Endodermal cell (in vitro differentiated cells): ENCODE measurements at places on chromosomes 5 and 9.
A peak's percentile ranks its signal among the peaks of the same experiment; 100 is the strongest.

GRCh38 chr5:39502704-39503103, 77.9 kb upstream of the DAB2 start:
- no peak overlapping the region for H3K4me3 ChIP-seq
- H3K36me3 ChIP-seq, result no peaks in the 10 kb centered on the region
- no peaks in the 10 kb centered on the region for H3K27me3 ChIP-seq
- H3K27ac ChIP-seq, result no peak overlapping the region
- peaks cover 5% of the 10 kb centered on the region for H3K4me1 ChIP-seq
- no peak for DNase-seq

DNA sequence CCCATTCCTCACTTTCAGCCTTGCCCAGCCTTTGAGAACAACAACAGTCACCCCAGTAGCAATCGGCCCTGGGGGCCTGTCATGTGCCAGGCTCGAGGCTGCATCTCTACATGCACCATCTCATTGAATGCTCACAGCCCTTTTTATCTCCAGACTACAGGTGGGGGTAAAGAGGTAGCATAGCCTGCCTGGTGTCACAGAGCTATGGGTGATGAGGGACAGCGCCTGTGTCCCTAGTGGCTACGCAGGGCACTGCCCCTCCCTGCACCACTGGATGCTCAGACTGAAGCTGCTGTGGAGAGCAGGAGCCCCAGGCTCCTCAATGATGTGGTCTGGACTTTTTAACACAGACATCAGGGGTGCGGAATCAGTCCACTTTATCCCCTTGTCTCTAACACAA, 2.8 kb downstream of the CAMK2A start:
- H3K4me1 ChIP-seq, result no peaks in the 10 kb centered on the region
- DNase-seq, result peak; percentile 91
- no peak overlapping the region for H3K27ac ChIP-seq
- H3K4me3 ChIP-seq, result no peak overlapping the region

GRCh38 chr5:78612227-78613150, 36.1 kb downstream of the LHFPL2 start:
- peaks cover 73% of the 10 kb centered on the region for H3K36me3 ChIP-seq
- no peak for DNase-seq
- no peak overlapping the region for H3K4me3 ChIP-seq
- no peaks in the 10 kb centered on the region for H3K27me3 ChIP-seq

GRCh38 chr9:110030632-110031031, 177.3 kb downstream of the C9orf152 start:
- no peak for DNase-seq
- no peak overlapping the region for H3K27ac ChIP-seq
- no peak overlapping the region for H3K4me3 ChIP-seq

DNA sequence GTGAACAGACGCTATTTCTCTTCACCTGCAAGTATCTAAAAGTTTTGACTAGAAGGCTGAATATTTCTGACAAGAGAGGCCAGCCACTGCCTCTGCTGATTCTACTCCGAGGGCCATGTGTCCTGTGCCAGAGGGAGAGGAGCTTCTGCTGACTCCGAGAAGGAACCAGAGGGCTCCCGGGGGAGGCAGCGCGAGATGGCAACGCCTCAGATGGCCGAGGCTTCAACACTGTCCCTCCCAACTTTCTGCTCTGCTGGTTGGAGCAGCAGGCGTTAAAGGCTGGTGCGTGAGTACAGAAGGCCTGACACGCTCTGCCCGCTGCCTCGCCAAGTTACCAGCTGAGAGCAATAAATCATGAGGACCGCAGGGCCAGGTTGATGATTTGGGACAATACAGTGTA, 178.8 kb downstream of the GAPVD1 start:
- no peak for DNase-seq
- peaks cover 3% of the 10 kb centered on the region for H3K4me1 ChIP-seq
- H3K36me3 ChIP-seq, result peaks cover 13% of the 10 kb centered on the region
- H3K4me3 ChIP-seq, result no peak overlapping the region
- no peaks in the 10 kb centered on the region for H3K27me3 ChIP-seq

- H3K27me3 ChIP-seq, result no peaks in the 10 kb centered on the region
- H3K4me1 ChIP-seq, result no peaks in the 10 kb centered on the region
- H3K4me3 ChIP-seq, result no peak overlapping the region
- H3K27ac ChIP-seq, result no peak overlapping the region
- H3K36me3 ChIP-seq, result no peaks in the 10 kb centered on the region
Measured at GRCh38 chr9:4746278-4747030, 5.5 kb upstream of the AK3 start.

DNA sequence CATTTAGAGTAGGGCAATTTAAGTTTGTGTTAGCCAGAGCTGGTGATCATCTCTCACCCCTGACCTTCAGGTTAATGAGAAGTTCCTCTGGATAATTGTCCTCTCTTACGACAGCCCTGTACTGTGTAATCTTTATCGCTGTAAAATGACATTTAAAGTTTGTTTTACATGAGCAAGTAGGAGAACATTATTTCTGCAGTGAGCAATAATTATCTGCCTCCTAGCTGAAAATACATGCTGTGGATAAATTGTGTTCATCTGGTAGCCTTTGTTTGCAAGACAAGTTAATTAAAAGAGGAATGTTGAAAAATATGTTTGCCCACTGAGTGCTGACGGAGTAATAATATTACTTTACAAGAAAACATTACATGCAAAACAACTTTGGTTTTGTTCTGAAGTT, 1083.8 kb upstream of the NUDT12 start:
- H3K27me3 ChIP-seq, result no peaks in the 10 kb centered on the region
- no peak overlapping the region for H3K4me3 ChIP-seq
- no peak for DNase-seq

DNA sequence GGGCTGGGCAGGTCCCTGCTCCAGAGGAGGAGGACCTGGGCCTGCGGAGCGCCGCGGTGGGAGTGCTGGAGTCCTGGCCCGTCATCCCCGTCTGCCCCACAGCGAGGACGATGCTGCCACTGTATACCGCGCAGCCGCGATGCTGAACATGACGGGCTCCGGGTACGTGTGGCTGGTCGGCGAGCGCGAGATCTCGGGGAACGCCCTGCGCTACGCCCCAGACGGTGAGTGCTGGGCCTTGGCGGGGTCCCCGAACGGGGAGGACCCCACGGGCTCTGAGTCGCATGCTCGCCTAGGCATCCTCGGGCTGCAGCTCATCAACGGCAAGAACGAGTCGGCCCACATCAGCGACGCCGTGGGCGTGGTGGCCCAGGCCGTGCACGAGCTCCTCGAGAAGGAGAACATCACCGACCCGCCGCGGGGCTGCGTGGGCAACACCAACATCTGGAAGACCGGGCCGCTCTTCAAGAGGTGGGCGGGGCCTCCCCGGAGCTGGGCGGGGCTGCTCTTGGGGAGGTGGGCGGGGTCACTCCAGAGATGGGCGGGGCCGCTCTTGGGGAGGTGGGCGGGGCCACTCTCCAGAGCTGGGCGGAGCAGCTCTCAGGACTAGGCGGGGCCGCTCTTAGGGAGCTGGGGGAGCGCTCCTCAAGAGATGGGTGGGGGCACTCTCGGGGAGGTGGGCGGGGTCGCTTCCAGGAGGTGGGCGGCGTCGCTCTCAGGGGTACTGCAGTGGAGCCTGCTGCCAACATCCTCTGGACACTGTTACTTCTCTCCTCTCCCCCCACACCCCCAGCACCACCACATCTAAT, 13.1 kb downstream of the LRRC26 start:
- no peak overlapping the region for H3K27ac ChIP-seq
- peaks cover 74% of the 10 kb centered on the region for H3K27me3 ChIP-seq
- H3K36me3 ChIP-seq, result no peaks in the 10 kb centered on the region
- no peaks in the 10 kb centered on the region for H3K4me1 ChIP-seq

GRCh38 chr9:73081979-73082657, 69.5 kb upstream of the ANXA1 start:
- H3K4me3 ChIP-seq, result no peak overlapping the region
- no peak overlapping the region for H3K27ac ChIP-seq

DNA sequence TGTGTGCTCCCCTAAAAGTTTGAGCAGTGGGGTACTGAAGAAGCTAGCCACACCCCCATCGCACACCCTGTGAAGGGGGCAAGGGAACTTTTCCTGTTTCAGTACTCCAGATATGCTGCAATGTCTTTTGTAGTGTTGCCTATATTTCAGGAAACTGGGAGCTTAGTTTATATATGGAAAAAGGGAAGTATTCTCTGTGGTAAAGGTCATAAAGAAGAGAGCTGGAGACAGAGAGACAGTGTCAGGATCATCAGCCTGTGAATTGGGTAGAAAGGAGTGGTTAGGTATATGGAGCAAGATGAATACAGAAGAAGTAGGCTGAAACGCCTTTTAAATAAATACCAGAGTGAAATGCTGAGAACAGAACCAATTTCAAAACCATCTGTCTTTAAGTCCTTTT, 82.2 kb upstream of the C9orf72 start:
- no peaks in the 10 kb centered on the region for H3K4me1 ChIP-seq
- no peak overlapping the region for H3K4me3 ChIP-seq
- H3K27ac ChIP-seq, result no peak overlapping the region
- H3K27me3 ChIP-seq, result no peaks in the 10 kb centered on the region
- DNase-seq, result no peak
- no peaks in the 10 kb centered on the region for H3K36me3 ChIP-seq

DNA sequence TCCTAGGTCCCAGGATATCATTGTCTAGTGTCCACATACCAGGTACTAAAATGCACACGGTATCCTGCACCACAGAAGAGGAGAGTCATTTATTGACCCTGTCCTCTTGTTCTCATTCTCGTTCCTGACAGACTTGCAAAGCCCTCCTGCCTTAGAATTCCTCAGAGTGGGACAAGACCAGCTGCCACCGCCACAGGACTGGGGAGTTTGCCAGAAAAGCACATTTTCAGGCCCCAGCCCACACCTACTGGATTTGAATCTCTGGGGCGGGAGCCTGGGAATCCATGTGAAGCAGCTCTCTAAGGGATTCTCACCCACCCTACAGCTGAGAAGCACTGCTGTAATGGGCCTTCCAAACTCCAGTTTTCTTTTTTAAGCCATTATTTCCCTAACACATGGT, 68.0 kb upstream of the FANCC start:
- no peak for DNase-seq
- peaks cover 8% of the 10 kb centered on the region for H3K4me1 ChIP-seq
- H3K4me3 ChIP-seq, result no peak overlapping the region
- no peaks in the 10 kb centered on the region for H3K27me3 ChIP-seq

DNA sequence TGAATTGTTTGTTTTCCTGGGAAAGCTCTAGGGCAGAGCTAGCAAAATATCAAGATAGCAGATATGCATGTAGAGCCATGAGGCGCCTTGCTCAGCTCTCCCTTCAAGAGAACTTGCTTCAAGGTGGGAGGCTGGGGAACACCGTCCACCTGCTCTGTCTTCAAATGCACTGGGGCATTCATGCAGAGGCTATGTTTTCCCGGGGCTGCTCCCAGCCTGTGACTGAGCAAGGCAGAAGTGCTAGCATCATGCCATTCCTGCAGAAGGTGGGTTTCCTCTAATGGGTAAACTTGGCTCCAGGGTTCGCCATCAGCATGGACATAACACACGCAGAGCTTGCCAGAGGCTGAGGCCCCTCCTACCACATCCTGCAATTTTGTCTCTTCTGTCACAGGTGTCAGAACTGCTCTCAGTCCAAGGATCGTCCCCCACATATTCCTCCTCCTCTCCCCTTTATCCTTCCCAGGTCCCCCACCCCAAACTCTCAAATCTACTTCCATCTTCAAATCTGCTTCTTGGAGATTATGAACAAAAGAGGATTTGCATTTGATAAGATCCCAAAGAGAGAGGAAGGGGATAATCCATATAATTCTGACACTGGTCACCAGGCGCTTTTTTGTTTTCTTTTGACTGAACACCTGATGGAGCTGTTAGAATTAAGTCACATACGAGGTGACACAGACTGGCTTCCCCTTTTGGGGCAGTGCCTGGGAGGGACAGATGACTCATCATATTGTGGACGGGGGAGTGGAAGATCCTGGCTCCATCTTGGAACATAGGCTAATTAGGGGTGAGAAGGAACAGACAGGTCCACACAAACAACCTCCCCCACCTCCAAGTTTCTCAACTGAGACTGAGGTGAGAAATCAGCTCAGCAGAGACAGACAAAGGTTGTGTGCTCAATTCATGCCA, 85.0 kb upstream of the TAF11L2 start:
- peaks cover 14% of the 10 kb centered on the region for H3K27me3 ChIP-seq
- H3K4me3 ChIP-seq, result peak overlapping the region; percentile 30
- H3K36me3 ChIP-seq, result no peaks in the 10 kb centered on the region
- peaks cover 18% of the 10 kb centered on the region for H3K4me1 ChIP-seq
- no peak overlapping the region for H3K27ac ChIP-seq

- no peaks in the 10 kb centered on the region for H3K36me3 ChIP-seq
- no peak overlapping the region for H3K4me3 ChIP-seq
- no peaks in the 10 kb centered on the region for H3K4me1 ChIP-seq
Measured at GRCh38 chr5:120449501-120449900, 14.6 kb upstream of the PRR16 start.

- no peaks in the 10 kb centered on the region for H3K27me3 ChIP-seq
- no peak overlapping the region for H3K4me3 ChIP-seq
- H3K36me3 ChIP-seq, result no peaks in the 10 kb centered on the region
- DNase-seq, result no peak
- H3K27ac ChIP-seq, result no peak overlapping the region
Measured at GRCh38 chr5:74199005-74199404, 441.5 kb downstream of the ENC1 start.

DNA sequence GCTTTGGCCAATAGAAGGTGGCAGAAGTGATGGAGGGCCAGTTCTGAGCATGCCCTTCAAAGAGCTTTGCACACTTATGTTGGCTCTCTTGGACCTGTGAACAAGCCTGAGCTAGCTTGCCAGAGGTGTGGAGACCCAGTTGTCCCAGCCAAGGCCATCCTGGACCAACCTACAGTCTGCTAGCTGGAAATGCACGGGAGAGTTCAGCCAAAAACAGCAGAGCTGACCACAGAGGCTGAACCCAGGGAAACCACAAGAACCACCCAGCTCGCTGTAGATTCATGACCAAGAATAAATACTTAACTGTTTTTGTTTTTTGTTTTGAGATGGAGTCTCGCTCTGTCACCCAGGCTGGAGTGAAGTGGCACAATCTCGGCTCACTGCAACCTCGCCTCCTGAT, 65.4 kb upstream of the HAND1 start:
- H3K4me3 ChIP-seq, result no peak overlapping the region
- H3K27ac ChIP-seq, result no peak overlapping the region
- no peaks in the 10 kb centered on the region for H3K36me3 ChIP-seq
- H3K27me3 ChIP-seq, result no peaks in the 10 kb centered on the region

- peaks cover 50% of the 10 kb centered on the region for H3K27me3 ChIP-seq
- no peak overlapping the region for H3K27ac ChIP-seq
- no peak overlapping the region for H3K4me3 ChIP-seq
- DNase-seq, result no peak
- H3K4me1 ChIP-seq, result no peaks in the 10 kb centered on the region
- H3K36me3 ChIP-seq, result no peaks in the 10 kb centered on the region
Measured at GRCh38 chr9:34887841-34888240, 70.2 kb upstream of the PHF24 start.

DNA sequence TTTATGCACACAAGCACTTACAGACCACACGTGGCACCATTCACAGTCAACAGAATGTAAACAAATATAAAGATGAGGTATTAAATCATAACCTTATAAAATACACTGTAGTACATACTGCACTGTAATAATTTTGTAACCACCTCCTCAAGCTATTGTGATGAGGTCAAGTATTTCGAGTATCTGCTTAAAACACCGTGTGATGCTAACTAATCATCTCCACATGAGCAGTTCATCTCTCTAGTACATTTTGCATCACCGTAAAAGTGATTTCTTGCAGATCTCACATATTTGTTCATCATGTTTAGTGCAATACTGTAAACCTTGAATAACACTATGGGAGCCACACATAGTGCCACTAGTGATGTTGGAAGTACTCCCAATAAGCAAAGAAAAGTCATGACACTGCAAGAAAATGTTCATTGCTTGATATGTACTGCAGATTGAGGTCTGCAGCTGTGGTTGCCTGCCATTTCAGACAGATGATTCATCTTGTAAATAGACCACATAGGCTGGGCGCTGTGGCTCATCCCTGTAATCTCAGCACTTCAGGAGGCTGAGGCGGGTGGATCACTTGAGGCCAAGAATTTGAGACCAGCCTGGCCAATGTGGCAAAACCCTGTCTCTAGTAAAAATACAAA, 44.3 kb downstream of the FOXB2 start:
- no peaks in the 10 kb centered on the region for H3K27me3 ChIP-seq
- no peak overlapping the region for H3K4me3 ChIP-seq
- no peaks in the 10 kb centered on the region for H3K36me3 ChIP-seq
- H3K4me1 ChIP-seq, result no peaks in the 10 kb centered on the region
- no peak overlapping the region for H3K27ac ChIP-seq
